ENCODE measurements at places on chromosomes 7 and 10. TPM values are rescaled to one million over a fixed set of nuclear protein-coding genes. Genes with fewer than 3 reads are reported as not detected.
A peak's percentile ranks its signal among the peaks of the same experiment; 100 is the strongest.

DNA sequence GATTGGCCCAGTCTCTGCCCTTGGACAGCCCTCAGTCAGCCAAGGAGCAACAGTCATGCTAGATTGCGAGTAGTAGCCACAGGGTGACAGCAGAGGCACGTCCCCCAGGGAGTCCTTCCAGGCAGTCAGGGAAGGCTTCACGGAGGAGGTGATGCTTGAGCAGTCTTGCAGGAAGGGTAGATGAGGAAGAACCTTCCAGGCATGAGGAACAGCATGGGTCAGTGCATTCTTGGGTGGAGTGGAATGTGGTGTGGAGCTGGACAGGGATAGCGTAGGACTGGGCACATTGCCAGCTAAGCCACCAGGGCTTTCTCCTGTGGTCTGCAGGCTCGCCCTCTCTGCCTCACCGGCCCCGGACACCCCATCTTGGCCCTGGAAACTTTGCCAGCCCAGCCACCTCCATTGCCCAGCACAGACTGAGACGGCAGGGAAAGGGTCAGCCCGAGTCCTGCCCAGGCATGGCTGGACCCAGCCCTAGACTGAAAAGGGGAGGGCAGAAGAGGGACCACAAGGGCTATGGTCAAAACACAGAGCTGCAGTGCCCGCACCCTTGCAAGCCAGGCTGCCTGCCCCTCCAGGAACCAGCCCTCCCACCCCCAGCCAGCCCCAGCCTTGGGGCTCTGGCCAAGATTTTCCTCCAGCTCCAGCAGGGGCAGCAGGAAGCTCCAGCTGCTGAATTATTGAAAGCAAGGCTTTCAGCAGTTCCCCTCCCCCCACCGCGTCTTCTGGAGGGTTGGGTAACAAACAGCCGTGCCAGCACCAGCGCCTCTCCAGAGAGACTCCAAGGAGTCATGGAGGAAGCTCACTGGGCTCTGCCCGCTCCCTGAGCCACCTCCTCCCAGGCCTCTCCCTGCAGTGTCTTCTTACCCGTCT, 18.7 kb downstream of the SRRM3 start:
- peak; percentile 95 for DNase-seq

- no peak for DNase-seq
Measured at GRCh38 chr10:23516530-23516929, 77.7 kb downstream of the OTUD1 start.

The SFRP5 gene
- total RNA-seq: not detected

- no peak for DNase-seq
Measured at GRCh38 chr10:88187472-88187871, 324.0 kb downstream of the PTEN start.

- DNase-seq: no peak
Measured at GRCh38 chr7:91025906-91026390, 238.3 kb upstream of the FZD1 start.

GRCh38 chr10:3442451-3442990, 269.9 kb upstream of the PITRM1 start:
- no peak for DNase-seq

GRCh38 chr10:3014968-3015367, 52.4 kb upstream of the PFKP start:
- no peak for DNase-seq

The MYPN gene
- 0.36 TPM for total RNA-seq

GRCh38 chr7:132440151-132440550, 136.1 kb downstream of the PLXNA4 start:
- no peak for DNase-seq

DNA sequence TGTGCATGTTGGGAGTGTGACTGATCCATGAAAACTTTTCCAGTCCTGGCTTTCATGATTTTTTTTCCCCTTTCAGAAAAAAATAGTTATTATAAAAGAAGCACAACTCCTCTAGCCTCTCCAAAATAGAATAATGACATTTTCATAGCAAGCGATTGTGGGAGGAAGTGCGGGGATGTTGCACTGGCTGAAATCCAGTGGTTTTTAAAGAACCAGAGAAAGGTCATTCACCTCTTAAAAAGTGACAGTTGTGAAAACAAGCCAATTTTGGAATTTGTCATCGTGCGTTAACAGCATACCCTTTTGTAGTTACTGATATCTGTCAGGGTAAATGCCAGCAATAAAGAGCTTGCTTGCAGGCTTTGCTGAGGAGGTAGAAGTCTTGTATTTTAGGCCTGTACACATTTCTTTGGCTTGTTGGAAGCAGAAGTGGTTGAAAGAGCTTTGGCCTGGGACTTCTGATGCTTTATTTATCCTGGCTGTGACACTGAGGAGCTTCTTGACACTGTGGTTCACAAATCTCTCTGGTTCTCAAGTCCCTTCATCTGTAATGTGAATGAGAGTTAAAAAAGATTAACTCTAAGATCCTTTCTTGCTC, 545.9 kb downstream of the REEP3 start:
- DNase-seq: no peak

DNA sequence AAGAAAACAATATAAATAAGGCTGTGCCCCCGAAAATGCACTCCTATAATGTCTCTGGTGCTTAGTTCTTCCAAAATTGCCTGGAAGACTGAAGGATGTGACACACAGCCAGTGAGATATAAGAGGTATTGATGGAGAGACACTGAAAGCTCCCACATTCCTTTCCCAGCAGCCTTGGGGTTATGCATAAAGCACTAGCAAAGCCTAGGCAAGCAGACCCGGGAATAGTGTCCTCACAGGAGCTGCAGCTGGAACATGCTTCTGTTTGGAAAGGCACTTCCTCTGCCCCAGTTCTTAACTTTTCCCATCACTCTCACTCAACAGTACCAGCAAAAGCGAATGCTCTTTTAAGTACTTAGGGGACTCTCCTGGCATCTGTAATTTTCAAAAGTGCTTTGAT, 178.0 kb downstream of the AMPH start:
- DNase-seq: no peak

- no peak for DNase-seq
Measured at GRCh38 chr10:13990946-13991345, 339.8 kb downstream of the FRMD4A start.

The SP4 gene
- total RNA-seq: 3.3 TPM

DNA sequence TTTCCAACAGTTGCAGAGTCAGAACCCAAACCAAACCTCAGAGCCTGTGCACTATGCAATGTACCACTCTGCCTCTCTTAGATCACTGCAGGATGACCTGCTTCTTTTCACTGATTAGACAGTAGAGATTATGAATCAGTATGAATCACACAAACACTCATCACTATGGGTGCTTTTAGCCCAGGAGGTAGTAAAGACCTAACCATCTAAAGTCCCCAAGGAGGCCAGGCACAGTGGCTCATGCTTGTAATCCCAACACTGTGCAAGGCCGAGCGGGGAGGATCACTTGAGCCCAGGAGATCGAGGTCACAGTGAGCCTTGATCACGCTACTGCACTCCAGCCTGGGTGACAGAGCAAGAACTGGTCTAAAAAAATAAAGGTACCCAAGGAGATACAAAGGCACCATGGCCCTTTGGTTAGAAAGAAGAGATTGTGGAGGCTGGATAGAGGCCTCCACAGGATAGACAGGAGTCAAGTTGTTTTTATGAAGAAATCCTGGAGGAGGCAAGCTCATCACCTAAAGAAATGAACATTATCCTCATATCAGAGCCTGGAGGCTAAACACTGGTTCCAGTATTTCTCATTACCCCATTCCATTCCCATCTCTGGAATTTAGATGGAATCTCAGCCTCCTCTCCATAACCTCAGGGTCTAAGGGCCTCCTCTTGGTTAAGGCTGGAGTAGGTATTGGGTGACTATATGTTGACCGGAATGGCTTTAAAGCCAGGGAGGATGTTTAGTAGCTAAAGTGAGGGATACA, 12.9 kb downstream of the SEC31B start:
- no peak for DNase-seq

The ZWINT gene
- 65.8 TPM for total RNA-seq

DNA sequence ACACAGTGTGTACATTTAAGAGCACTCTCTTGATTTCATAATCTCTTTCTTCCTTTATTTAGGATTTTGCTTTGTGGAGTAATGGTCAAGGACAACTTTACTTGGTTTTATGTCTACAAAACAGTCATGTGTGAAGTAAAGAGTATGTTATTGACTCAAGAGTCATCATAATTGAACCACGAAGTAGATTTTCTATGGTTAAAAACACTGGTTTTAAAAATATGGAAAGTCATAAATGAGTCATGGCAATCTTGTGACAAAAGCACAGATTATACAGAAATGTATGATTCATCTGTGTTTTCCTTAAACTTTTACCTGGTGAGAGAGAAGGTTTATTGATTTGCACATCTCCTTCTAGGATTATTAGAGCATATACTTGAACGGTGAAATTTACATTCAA, 969.7 kb downstream of the GATA3 start:
- DNase-seq: no peak

DNA sequence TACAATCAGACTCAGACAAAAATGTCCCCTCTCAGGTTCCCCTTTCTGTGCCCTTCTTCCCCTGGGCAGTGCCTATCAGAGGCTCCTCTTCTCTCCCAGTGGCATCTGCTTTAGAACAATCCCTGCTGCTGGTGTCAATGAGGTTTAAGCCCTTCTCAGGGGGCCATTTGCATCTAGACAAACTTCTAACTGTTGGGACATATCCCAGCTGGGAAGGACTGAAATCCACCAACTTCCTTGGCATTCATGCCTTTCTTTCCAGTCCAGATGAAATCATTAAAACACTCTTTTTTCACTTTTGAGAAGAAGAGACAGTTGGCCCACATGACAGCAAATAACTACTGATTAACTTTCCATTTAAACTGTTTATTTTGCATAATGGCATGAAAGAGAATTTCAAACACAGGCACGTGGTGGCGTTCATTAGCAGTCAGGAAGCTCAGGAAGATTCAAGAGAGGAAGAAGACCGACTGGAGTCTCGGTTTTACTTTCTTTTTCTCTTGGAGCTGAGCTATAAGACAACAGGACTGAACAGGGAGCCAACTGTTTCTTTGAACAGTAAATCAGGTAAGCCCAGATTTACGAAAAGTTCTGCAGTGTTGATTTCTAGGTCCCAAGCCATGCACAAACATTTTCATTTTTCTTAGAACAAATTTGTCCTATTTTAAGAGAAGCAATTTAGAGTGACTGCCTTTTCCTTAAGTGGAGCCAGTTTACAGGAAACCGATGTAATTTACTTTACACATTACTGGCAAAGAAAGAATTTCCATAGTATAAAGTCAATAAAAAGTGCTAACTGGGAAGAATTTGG, at the start of gene GIMAP2:
TSS of gene GIMAP2 (plus strand) at position 488 of the 811 bp plus-strand sequence. CDS start 1,354 bp downstream, outside the sequence.
- no peak for DNase-seq

DNA sequence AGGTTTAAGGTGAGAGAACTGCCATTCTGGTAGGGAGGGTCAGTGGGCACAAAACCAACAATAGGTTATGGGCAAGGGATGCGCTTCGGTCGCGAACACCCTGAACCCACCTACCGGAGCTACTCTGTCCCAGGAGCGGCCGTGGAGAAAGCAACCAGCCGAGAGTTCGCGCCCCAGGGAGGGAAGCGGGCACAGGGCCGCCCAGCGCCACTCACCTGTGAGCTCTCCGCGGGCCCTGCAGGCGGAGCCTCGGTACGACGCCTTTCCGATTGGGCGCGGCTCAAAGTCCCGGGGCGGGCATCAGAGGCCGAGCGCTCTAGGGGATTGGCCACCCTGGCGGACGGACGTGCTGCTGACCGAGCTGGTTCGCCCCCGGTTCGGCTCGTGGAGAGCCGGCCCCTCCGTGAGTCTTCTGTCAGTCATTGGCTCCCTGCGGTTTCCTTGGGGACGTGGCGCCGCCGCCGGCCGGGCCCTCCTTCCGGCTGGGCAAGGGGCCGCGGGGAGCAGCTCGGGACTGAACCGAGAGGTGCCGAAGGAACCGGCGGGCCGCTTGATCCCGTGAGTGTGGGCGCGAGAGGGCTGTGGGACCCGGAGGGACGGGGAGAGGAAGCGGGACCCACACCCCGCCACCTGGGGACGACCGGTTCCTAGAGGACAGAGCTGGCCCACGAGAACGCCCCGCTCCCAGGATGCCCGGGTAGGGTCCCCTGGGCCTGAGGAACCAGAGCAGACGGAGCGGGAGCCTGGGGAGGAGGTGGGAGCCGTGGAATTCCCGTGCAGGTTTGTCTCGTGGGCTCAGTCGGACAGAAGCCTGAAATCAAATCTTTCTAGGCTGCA, at the start of gene ENTPD7:
TSS of gene ENTPD7 (plus strand) at position 479 of the 837 bp plus-strand sequence. CDS start 448 bp downstream, outside the sequence.
- no peak for DNase-seq

GRCh38 chr10:44460416-44460815, 75.5 kb upstream of the CXCL12 start:
- DNase-seq: no peak

GRCh38 chr10:123446449-123447156, 219.6 kb upstream of the GPR26 start:
- DNase-seq: no peak

DNA sequence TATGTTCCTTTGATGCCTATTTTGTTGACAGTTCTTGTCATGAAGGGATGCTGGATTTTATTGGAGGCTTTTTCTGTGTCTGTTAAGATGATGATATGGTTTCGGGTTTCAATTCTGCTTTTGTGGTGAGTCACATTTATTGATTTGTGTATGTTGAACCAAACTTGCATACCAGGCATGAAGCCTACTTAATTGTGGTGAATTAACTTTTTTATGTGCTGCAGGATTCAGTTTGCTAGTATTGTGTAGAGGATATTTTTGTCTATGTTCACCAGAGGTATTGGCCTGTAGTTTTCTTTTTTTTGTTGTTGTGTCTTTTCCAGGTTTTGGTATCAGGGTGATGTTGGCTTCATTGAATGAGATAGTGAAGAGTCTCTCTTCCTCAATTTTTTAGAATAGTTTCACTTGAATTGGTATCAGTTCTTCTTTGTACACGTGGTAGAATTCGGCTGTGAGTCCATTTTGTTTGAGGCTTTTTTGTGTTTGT, 345.9 kb downstream of the KIF20B start:
- DNase-seq: no peak

GRCh38 chr10:61257956-61258496, 195.2 kb downstream of the TMEM26 start:
- DNase-seq: no peak

DNA sequence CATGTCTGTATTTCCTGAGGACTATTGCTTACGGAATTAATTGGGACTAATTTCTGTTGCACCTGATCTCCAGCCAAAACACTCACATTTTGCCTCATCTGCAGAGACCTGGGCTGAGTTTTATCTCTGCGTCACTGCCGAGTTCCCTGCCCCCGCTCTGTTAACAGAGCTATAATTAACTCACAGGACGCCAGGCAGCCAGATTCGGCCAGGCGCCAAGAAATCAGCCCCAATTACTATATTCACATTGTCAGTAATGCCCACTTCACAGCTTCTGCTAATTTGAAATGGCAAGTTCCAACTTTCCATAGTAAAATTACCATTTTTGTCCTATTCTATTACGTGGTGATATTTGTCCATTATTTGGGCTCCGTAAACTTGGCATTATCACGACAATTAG, 130.5 kb downstream of the CUX1 start:
- DNase-seq: no peak

GRCh38 chr7:157480371-157481050, 143.7 kb downstream of the DNAJB6 start:
- DNase-seq: no peak

- no peak for DNase-seq
Measured at GRCh38 chr7:123308254-123308951, 108.6 kb upstream of the SLC13A1 start.

- no peak for DNase-seq
Measured at GRCh38 chr7:112005205-112005775, 200.9 kb downstream of the DOCK4 start.

All from epithelial cell of proximal tubule (primary cell).